ENCODE measurements at places on chromosomes 3 and 15.

- DNase-seq: no peak
These were observed 165.1 kb upstream of the ATP10A start for GRCh38 chr15:26028086-26028740.

GRCh38 chr3:16848007-16848406 lies 36.7 kb upstream of the PLCL2 start:
- DNase-seq: no peak

- DNase-seq: no peak
These were observed 66.1 kb downstream of the GBE1 start for GRCh38 chr3:81695302-81695701.

- DNase-seq: no peak
These were observed 469.4 kb upstream of the ROBO2 start for GRCh38 chr3:76570436-76571057.

DNA sequence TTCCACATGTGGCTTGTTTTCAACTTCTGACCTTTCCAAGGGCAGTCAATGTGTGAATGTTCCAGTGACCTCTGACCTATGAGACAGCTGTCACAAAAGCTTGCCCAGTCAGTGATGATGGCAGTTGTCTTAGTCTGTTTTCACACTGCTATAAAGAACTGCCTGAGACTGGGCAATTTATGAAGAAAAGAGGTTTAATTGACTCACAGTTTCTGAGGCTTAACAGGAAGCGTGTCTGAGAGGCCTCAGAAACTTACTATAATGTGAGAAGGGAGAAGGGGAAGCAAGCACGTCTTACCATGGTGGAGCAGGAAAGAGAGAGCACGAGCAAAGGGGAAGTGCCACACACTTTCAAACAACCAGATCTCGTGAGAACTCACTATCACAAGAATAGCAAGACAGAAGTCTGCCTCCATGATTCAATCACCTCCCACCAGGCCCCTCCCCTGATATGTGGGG lies 95.6 kb downstream of the ECT2 start:
- no peak for DNase-seq

GRCh38 chr3:139234491-139234890 lies 109.3 kb upstream of the MRPS22 start:
- no peak for DNase-seq

- DNase-seq: no peak
These were observed 22.2 kb upstream of the CLDN18 start for GRCh38 chr3:137987723-137988122.

DNA sequence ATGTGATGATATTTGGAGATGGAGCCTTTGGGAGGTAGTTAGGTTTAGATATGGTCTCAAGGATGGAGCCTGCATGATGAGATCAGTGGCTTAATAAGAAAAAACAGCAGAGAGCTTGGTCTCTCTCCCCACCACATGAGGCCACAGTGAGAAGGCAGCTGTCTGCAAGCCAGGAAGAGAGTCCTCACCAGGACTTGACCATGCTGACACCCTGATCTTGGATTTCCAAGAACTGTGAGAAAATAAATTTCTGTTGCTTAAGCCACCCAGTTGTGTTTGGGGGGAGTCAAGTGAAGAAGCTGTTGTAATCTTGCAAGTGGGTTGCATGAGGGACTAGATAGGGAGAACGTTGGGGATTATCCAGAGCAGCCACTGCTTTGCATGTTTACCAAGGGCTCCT lies 62.3 kb upstream of the TNFAIP8L3 start:
- DNase-seq: no peak

DNA sequence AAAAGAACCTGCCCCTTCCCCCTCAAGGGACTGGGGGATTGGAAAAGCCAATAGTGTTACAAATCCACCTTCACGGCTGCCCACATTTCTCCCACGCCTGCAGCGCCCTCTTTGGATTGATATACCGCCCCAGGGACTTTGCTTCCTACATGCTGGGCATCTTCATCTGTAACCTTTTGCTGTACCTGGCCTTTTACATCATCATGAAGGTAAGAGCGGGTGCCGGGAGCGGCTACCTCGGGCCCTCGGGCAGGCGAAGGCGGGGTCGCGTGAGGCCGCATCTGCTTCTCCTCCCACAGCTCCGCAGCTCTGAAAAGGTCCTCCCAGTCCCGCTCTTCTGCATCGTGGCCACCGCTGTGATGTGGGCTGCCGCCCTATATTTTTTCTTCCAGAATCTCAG lies 73.1 kb downstream of the USF3 start:
- DNase-seq: no peak

DNA sequence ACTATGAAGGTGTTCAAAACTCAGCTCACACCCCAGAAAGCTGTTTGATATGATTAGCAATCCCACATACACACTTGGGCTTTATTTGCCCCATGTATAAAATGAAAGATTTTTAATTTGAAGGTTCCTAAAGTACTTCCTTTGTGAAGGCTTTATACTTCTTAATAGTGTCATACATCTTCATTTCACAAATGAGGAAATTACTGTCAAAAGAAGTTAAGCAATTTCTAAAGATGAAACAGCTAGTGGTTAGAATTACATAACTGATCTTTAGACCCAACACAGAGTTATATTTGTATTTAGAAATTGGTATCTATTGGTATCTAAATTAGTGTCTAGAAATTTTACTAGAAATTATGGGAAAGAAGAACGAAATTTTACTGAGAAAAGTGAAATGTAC lies 7.1 kb downstream of the CD200R1 start:
- DNase-seq: no peak

- DNase-seq: no peak
These were observed 186.9 kb upstream of the SATB1 start for GRCh38 chr3:18611991-18612390.

GRCh38 chr3:150370122-150370602 lies 37.9 kb upstream of the TSC22D2 start:
- DNase-seq: no peak

DNA sequence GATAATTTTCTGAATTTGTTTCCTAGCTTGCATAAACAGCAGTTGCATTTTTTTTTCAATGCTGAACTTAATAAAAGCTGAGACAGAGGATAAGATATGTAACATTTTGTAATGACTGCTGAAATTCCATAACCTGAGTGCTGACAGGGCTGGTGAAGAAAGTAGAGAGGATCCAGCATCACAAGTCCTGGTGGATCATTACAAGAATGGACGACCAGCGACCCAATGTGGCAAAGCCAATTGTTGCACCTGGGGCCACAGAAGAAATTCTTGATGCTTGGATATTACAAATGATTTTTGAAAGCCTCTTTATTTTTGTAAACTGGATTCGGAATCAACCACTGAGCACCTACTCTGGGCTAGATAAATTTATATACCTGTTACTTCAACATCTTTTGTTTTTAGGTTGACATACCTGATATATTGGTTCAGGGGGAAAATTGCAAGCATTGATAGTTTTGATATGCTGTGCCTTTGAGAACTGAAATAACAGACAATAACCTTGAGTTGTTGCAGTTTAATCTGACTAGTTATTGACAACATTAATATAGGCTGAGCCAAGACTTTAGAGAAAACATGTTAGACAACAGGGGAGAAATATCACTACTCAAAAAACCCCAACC lies 3.9 kb upstream of the ACTL6A start:
- peak; percentile 36 for DNase-seq

- no peak for DNase-seq
These were observed 52.8 kb downstream of the FAM43A start for GRCh38 chr3:194738254-194739093.

DNA sequence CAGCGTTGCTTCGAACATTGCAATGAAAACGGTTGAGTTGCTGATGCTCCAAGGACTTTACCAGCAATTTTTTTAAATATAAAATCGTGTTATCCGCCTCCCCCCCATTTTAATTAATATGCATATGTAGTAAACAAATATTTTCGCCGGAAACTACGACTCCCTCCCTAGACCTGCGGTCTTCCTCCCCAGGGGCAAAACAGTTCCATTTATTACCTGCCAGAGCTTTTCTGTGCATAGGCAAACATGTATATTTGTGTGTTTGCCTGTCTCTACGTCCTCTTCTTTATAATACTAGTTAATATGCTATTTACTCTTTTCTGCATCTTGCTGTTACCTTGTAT lies 593 bp upstream of the RSL24D1 start:
- no peak for DNase-seq
